ENCODE measurements at places on chromosomes 1 and 21.

GRCh38 chr1:185936641-185937040 lies 202.4 kb downstream of the HMCN1 start:
- no peak for DNase-seq

GRCh38 chr1:109636201-109636952 lies 16.7 kb downstream of the AMPD2 start:
- DNase-seq = peak; percentile 62

DNA sequence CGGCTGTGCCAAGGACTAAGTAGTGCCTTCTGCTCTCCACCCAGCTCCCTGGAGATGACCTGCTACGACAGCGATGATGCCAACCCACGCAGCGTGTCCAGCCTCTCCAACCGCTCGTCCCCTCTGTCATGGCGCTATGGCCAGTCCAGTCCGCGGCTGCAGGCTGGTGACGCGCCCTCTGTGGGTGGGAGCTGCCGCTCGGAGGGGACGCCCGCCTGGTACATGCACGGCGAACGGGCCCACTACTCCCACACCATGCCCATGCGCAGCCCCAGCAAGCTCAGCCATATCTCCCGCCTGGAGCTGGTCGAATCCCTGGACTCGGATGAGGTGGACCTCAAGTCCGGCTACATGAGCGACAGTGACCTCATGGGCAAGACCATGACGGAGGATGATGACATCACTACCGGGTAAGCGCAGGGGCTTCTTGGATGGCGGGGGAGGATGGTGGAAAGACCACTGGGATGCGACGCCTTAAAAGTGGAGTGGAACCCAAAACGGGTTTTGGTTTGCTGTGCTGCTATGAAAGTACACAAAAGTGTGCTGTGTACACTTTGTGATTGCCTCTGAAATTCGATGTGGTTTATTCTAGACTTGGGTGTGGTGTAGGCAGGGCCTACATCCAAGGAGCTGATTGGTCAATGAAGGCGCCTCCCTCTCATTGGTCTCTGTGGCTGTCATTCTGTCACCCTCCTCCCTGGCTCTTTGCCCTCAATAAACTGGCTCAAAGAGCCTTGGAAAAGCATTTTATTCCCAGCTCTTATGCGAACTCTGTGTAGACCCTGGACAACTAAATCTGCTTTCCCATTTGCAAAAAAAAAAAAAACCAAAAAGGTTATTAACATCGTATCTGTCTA lies 110.4 kb upstream of the IPO9 start:
- DNase-seq = no peak

DNA sequence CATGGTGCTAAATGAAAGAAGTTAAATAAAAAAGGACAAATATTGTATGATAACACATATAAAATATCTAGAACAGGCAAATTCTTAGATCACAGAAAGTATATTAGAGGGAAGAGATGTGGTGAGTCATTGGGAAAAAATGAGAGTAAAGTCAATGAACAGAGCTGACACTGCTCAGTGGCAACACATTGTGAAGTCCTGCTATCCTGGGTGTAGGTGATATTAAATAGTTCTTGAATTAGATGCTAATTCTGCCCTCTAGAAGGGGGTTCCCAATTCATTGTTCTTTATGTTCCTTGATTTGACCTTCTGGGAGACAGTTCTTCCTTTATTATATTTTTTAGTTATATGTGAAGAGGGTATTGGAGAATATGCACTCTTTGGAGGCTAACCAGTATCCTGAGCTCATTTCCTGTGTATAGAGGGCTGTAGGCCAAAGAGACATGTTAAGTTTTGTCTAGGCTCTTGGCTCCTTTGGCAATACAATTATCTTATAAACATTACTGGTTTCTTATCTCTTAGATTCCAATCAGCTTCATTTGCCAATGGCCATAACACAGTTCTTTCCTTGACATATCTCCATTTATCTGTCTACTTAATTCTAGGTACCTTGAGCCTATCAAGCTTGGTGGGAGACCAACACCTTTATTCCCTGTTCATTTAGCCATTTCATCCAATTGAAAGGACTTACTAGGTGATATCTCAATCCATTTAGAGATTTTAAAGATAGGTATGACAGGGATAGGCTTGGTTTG lies 6.6 kb upstream of the SLC35A3 start:
- DNase-seq = no peak

DNA sequence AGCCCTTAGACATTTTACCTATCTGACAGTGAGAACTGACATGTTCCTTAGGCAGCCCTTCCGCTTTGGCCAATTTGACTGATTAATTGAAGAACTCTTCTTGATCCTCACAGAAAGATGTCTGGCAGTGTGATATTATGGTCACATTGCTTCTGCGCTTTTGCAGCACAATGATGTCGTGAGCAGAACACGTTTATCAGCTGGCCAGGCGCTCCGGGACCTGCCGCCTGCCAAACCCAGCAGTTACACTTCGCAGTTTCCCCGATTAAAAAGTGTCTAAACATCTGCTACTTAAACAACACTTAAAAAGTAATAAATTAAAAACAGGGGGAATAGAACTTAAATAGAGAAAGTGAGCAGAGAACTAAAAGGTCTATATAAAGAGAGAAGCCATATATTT lies 103.5 kb upstream of the ETS2 start:
- DNase-seq = no peak
